ENCODE measurements at places on chromosomes 1 and 21.
A peak's percentile ranks its signal among the peaks of the same experiment; 100 is the strongest.

DNA sequence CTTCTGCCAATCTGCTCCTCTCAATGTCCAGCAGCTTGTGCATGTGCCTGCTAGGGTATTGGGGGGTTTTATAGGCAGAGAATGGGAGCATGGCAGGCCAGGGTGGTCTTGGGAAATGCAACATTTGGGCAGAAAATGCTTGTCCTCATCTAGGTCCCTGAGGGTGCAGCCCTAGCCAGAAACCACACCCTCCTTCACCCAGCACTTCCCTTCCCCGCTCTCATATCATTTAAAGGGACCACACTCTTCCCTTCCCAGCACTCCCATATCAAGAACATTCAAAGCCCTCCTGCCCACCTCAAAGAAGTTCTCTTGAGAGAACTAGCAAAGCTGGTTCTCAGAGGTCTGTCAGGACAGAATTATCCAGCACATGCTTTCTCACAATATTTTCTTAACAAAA lies 62.1 kb downstream of the HSD3B1 start:
- DNase-seq: no peak

- no peak for DNase-seq
Measured at GRCh38 chr1:184088037-184088436, 36.5 kb downstream of the TSEN15 start.

DNA sequence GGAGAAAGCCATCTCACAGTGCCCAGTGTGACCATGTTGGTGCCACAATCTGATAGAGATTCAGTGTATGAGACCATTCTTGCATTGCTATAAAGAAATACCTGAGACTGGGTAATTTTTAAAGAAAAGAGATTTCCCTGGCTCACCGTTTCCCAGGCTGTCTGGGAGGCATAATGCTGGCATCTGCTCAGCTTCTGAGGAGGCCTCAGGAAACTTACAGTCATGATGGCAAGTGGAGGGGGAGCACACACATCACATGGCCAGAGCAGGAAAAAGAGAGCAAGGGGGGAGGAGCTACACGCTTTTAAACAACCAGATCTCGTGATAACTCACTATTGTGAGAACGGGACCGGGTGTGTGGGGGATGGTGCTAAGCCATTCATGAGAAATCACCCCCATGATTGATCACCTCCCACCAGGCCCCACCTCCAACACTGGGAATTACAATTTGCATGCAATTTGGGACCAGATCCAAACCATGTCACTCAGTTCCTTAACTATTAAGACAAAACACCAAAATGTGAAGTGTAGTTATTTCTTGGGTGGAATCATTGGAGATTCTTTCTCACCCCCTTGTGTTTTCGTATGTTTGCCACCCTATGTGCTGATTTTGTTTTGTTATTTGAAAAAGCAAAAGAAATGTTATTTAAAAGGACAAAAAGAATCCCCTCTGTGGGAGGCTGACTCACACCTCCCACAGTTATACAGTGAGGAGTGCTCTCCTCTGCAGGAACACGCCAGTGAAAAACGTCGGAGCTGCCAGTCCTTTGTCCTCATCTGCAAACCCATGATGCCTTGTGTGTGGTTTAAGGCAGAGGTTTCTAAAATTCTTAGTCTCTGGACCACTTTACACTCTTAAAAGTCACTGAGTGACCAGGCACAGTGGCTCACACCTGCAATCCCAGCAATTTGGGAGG lies 46.9 kb upstream of the IFNLR1 start:
- no peak for DNase-seq

- DNase-seq: no peak
Measured at GRCh38 chr1:60280819-60281218, 207.2 kb upstream of the C1orf87 start.

DNA sequence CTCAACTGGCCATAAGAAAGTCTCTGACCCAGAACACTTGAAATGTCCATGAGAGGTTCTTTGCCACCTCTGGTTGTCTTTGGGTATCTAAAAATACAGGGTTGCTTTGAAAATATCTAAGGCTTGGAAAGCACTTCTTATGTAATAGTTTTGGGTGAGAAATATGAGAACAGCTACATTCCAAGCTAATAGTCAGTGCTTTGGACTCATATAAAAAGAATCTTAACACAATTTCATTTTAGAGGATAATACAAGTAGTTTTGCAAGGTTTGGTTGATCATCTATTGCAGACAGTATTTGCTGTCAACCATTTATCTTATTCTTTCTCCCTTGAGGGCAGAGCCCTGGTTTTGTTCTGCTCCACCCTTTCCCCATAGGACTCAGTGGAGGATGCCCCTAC lies 207.5 kb downstream of the KCNK2 start:
- DNase-seq: no peak

DNA sequence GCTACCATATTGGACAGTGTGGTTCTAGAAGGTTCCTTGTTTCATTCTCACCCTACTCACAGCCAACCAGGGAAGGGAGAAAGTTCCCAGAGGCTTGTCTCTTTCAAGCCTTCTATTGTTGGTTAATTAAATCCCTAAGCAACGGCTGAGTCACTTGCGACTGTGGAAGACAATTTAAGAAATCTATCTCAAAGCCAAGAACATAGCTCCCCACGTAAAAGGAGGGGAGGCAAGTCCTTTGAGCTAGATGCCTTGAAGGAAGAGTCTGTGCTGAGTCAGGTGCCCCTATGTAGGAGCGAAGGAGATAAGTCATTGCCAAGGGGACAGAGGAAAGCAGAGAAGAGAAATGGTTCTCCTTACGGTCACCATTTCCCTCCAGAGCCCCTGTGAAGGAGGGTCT lies 79.4 kb upstream of the PPP2R5A start:
- no peak for DNase-seq

DNA sequence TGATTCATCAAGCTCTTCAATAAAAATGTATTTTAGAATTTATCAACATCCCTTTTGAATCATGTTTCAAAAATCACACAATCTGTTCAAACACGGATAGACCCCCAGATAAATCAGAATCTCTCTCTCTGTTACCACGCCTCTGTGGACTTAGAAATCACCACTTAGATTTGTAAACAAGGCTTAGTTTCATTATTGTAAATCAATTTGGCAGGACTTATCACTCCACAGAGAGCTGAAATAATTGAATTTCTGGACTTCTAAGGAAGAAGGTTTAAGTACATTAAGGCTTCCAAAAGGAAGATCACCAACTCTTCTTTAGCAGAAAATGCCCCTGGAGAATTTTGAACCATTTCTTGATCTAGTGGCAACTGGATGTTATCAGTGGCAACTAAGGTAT lies 100.4 kb downstream of the APP start:
- DNase-seq: no peak

DNA sequence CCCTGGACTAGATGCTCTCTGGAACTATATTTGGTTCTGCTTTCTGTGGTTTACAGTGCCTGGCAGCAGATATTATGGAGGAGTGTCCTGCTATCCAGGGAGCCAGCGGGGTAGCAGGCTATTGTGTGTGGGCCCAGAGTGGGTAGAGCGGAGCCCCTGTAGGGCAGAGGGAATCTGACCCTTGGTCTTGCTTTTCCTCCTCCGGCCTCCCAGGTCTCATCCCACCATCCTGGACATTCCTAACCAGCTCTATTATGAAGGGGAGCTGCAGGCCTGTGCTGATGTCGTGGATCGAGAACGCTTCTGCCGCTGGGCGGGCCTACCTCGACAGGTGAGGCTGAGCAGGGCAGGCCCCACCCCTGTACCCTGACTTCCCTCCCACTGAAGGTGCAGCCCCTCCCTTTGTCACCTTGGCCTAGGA lies 9.1 kb downstream of the RHOC start:
- DNase-seq: no peak

GRCh38 chr1:204791453-204792353 lies 79.0 kb upstream of the NFASC start:
- peak; percentile 63 for DNase-seq

DNA sequence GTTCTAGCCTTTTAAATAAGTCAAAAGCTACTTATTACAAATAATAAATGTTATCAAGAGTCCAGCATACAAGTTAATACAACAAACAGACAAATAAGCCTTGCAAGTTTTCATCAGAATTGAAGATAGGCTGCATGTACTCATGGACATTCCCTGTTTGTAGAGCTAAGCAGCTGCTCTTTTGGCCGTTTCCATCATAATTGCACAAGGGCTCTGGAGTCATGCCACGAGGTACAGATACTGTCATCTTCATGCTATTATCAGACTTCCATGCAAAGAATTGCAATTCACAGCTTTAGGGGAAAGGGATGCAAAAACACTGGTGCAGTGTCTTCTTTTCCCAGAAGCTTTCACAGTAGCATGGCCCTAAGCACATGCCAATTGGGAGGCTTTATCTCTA lies 52.8 kb upstream of the TBX15 start:
- DNase-seq: no peak

- DNase-seq: no peak
Measured at GRCh38 chr1:224800486-224801119, 128.9 kb upstream of the DNAH14 start.

GRCh38 chr21:32484706-32485380 lies 72.3 kb downstream of the EVA1C start:
- no peak for DNase-seq

DNA sequence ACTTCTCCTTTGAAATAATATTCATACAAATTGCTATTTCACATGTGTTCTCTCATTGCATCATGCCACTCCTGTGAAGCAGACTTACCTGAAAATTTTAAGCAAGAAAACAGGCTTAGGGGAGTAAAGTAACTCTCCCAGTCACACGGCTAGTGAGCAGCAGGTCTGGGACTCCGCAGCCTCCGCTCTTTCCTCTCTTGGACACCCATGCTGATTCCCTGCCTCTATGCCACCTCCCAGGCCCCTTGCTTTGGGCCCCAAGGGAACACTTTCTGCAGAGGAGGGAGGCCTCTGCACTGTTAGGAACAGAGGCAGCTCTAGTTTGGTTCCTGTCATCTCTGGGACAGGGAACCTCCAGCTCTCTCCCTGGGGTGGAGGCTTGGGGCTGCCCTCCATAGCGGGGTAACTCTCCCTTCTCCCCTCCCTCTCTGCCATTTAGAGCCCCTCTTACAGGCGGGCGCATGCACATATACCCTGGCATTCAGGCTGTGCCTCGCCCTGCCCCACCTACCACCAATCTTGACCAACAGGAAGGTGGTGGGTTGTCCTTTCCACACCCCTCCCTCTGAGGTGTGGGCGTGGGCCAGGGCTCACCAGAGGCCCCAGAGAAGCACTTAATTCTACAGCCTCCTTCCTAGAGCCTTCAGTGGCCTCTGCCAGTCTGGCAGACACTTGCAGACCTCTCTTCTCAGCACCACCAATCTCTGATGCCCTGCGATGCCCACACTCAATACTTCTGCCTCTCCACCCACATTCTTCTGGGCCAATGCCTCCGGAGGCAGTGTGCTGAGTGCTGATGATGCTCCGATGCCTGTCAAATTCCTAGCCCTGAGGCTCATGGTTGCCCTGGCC lies at the start of gene RXFP4:
RXFP4 (plus strand) TSS at position 646 of the 852 bp plus-strand sequence; CDS start at position 718, 72 bp downstream.
- no peak for DNase-seq

GRCh38 chr1:153347856-153348255 lies 785 bp downstream of the PGLYRP4 start:
- no peak for DNase-seq

GRCh38 chr1:31869449-31869848 lies 53.6 kb upstream of the SPOCD1 start:
- no peak for DNase-seq

DNA sequence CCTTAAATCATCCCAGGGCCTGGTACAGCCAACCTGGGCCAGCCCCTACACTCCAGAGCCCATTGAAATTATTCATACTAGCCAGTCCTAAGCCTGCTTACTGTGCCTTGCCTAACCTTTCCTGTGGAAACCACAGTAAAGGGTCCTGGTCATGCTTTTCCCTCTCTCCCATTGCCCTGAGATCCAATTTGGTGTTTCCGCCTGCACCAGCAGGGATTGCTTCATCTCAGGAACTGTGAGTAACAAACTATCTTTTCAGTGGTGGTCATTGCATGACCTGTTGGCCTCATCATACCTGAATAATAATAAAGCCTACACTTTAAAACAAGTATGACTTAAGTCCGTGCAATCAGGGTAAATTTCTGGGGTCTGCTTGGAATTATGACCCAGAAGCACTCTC lies 18.7 kb upstream of the GALNT2 start:
- no peak for DNase-seq

DNA sequence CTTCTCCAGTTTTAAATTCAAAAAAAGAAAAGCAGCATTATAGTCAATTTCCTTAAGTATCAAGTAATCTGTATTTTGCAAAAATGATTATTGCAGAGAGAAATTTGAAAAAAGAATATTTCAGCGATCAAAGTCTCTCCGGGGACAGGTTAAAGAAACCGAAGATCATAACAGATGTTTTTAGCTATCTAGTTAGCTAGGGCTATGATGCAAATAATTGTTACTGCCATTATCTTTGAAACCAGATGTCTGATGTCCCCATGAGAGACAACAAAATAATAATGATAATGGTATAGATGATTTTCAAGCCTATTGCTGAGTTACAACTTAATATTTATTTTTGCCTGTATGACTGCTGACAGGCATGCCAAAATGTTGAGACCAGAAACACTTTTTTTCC lies 1326.0 kb downstream of the PLA2G4A start:
- no peak for DNase-seq

DNA sequence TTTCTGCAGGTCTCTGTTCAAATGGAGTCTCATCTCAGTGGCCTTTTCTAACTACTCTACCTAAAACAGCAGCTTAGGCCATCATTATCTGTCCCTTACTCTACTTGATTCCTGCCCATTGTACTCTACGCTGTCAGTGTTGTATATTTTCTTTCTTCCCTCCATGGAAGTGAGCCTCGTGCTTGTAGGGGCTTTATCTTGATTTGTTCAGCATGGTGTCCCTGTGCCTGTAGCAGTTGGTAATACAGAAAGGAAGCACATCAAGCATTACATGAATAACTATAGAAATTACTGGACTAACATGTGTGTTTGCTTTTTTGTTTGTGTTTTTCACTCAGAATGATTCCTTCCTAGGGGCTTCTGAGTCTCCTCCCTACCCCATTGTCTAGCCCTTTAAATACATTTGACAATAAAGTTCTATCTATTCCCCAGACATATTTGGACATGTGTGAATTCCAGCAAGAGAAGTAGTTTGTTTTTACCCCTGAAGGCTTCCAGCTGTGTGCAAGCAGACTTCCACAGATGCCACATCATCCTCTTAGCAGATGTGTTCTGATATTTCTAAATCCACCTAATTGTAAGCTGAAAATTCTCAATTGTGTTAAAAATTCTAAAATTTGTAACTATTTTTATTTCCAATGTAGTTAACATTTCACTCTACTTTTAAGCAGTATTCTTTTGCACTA lies 40.3 kb downstream of the PRMT2 start:
- no peak for DNase-seq

DNA sequence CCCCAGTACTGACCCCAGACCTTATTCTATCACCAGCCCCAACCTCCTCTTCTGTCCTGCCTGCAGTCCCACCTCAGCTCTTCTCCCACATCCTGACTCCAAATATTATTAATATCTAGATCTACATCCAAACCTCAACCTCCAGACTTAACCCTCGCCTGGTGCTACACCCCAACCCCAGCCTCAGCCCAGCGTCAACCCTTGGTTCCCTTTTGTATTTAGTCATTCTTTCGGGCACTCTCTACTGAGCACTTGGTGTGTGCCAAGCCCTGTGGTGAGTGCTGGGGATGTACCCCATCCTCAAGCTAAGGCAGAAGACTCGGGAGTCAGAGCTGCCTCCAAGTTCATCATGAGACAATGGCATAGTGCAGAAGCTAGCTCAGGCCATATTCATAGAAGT lies 1.1 kb downstream of the SHISAL2A start:
- no peak for DNase-seq

All from stimulated activated CD4-positive, alpha-beta T cell treated with anti-CD3 and anti-CD28 coated beads, TNF-alpha, amount 100 ng/mL, for 4 hours (primary cell).